Activated CD8-positive, alpha-beta memory T cell treated with anti-CD3 and anti-CD28 coated beads for 1 hour (primary cell): ENCODE measurements at places on chromosomes 4 and X.

DNA sequence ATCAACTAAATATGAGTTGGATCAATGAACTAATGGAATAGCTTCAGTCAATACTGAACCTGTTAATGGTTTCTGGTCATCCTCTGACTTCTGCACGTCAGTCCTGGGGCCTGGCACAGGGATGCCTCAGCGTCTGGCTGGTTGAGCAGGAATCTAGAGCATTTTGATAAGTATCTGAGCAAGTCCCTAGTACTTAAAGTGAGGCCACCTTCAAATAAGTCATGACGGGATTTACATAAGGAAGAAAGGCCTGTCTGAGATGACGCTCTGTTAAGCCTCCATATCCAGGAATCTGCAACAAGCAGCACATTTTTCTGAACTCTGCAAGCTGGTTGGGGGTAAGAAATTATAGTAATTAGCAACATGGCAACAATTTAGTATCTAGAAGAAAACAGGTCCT, 83.2 kb upstream of the TBC1D9 start:
- no peak for DNase-seq

GRCh38 chr4:98630737-98631454, 27.5 kb downstream of the TSPAN5 start:
- no peak for DNase-seq

- DNase-seq, result no peak
These were observed 14.2 kb downstream of the FTHL17 start for GRCh38 chrX:31057691-31058090.

- no peak for DNase-seq
These were observed 194.7 kb downstream of the RAB28 start for GRCh38 chr4:13289391-13289790.

DNA sequence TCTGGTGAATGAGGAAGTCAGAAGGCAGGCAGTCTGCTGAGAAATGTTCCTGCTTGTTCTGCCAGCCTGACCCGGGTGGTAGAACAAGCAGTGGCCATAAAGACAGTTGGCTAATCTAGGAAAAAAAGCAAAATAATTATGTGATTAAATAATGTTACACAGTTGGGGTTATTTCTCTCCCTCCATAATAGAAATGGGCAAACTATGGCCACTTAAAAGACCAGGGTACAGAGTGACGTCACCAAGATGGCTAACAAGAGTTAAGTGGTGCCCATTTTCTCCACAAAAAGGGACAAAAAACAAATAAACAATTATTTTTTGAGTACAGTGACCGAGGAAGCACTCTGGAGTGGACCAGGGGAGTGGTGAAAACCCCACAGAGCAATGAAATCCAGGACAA, 16.1 kb upstream of the SPANXD start:
- no peak for DNase-seq

DNA sequence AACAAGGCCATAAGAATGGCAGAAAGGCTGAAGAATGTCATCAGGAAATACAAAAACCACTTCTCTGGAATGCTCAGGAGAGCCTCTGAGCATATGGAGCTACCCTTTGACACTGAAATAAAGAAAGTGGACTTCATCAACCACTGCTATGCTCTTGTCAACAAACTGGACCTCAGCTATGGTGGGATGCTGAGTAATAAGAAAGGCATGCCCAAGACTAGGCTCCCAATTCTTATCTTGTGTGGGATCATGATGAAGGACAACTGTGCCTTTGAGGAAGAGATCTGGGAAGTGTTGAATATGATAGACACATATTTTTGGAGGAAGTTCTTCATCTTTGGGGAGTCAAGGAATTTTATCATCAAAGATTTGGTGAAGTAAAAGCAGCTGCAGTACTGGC, 86.9 kb upstream of the MAGEB16 start:
- no peak for DNase-seq

GRCh38 chrX:7552760-7553159, 290.2 kb upstream of the VCX start:
- no peak for DNase-seq

- no peak for DNase-seq
These were observed 119.9 kb downstream of the ANK2 start for GRCh38 chr4:113169368-113169767.

DNA sequence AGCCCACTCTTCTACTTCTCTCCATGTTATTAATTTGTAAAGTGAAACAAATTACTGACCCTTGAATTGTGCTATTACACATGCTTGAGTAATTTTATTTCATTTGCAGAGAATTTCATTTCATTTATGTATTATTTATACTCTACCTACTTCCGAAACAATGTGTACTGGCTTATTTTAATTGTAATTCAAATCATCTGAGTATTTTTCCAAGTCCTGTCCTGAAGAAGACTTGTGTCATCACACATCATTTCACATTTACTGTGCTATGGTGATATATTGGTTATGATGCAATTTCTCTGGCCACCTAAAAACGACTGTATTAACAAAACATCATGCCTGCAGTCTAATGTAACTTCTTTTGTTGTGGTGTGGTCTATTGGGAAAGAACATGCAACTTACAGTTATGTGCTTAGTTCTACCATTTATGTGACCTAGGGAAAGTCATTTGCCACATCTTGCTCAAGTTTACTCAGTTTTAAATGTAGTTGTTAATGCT, 384.5 kb downstream of the RPA4 start:
- no peak for DNase-seq

- DNase-seq, result no peak
These were observed 42.7 kb downstream of the DCAF12L1 start for GRCh38 chrX:126509923-126510322.

- DNase-seq, result no peak
These were observed 56.7 kb downstream of the PRPS1 start for GRCh38 chrX:107684956-107685385.

GRCh38 chr4:88963817-88964216, 93.2 kb downstream of the FAM13A start:
- no peak for DNase-seq

- no peak for DNase-seq
These were observed 16.2 kb downstream of the SHOX start for GRCh38 chrX:646796-647195.

DNA sequence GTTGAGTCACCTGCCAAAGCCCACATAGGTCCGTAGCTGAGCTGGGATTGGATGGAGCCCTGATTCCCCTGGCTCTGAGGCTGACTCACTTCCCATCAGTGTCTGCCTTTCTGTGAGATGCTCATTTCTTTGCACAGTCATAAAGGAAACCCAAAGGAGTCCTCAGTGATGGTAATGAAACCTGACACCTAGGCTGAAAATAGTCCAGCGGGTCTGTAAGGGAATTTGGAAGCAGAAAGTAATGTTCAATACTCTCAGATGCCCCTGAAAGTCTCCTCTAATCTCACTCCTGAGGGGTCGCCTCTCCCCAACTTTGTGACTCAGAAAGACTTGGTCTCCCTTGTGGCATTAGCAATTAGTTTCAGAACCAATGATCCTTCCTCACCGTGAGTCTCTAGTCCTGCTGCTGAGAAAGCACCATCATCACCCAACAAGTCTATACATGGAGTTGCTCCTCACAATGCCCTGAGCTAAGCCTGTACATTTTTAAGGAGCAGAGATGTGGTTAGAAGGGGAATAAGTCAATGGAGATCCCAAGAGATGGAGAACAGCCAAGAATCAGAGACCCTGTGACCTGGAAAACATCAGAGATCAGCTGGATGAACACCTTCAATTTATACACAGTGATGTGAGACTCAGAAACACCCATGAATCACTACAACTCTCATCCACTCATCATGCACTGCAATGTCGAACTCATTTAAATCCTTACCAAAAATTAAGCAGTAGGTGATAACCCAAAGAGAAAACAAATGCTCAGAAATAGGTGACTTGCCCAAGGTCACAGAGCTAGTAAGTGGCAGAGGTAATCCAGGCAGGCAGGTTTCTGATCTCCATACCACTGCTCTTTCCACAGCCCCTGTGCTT, 219.0 kb upstream of the CPEB2 start:
- DNase-seq, result no peak

DNA sequence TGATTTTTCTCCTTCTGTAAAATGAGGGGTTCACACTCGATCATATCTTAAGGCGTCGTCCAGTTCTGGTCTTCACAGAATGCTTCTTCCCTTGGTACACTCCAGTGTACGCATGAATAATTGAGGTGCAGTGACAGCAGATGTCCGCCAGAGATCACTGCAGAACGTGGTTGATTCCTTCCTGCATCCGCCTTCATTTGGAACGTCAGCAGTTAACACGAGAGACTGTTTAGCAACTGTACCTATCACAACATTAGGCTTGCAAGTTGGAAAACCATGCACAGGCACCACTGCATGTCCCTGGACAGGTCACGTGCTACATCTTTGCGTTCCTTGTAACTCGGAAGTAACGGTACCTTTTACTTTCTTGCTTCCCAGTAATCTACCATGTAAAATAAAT, 66.0 kb upstream of the GEMIN8 start:
- no peak for DNase-seq

DNA sequence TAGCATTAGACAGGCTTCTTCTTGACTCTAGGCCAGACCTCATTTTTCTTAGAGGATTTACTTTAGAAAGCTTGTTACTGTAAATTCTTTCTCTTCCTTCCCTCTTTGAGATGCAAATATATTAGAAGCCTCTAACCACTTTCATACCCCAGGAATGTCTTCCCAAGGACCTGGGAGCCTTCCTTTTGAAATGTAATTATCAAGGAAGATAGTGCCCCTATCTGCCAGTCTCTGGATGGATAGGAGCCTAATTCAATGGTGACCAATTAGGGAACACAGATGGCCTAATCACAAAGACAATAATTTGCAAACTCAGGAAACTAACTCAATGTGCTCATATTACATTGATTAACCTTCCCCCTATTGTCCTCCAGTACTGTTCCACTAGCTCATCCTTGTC, 145.6 kb upstream of the DCAF8L1 start:
- DNase-seq, result no peak

- DNase-seq, result no peak
These were observed 12.5 kb upstream of the BRS3 start for GRCh38 chrX:136475236-136475635.

DNA sequence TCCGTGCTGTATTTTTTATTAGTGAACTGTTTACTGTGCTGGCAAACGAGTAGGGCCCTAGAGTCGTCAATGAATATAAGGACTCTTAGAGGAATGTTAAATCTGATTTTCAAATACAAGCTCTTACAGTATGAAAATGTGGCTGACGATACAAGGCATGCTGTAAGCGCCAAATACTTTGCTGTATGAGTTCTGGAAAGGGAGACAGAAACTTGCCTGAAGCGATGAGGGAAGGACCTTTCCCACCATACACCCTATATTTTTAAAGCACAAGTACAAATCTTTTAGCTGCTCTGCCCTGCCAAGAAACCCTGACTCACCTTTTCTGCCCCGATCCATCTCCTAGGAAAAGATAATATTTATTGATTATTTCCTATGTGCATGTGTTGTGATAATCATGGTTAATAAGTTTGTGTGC, 15.7 kb upstream of the RUFY3 start:
- no peak for DNase-seq

DNA sequence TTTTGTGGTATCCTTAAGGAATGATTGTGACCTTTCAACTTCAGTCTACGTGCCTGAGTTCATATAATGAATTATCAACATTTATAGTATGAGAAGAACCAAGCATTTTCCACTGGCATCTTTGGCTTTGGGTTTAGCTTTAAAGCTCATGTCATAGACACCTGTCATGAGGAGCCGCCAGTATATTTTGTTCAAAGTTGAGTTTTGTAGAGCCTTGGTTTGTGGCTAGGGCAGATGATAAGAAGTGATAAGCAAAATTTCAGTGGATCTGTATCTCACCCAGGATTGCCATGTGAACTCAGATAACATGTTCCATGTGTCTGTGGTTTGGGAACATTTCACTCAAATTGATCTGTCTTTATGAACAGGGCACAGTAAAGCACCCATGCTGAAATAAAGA, 873.2 kb downstream of the STPG2 start:
- no peak for DNase-seq

DNA sequence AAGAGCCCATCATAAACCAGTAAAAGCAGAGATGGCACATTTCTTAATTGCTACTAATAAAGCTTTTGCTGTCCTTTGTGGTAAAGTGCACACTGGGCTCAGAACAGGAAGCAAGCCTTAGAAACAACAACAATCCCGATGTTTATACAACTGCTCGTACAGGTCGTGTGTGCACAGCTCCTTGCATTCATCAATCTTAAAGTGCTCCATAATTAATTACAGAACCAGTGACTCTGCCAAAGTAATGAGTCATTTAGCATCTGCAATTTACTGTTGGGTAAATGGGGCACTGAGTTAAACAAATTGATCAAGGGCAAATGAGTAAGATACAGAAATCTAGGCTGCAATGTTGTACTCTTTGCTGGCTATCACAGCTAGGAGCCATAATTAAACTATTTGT, 61.3 kb upstream of the TXK start:
- DNase-seq, result no peak

DNA sequence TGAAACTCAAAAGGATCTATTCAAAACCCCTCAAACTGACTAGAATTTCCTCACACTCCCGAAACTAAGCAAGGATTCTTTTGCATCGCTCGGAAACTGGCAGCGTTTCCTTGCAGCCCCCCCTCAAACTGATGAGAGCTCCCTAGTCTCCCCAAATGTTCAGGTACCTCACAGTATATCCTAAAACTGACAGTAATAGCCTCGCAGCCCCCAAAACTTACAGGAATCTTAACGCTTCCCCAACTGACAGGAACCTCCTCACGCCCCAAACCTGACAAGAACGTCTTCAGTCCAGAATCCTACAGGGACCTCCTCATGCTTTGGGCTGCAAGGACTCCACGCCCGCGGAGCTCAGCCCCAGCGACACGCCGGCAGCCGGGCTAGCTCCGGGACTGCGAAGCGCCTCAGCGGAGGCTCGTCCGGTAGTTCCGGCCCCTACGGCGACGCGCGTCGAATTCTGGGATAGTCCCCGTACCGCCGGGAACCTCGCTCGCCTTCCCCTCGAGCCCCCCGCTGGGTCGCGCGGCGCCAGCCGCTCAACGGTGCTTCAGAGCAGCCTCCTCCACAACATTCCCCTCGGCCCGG, 640 bp downstream of the PHF8 start:
- no peak for DNase-seq

GRCh38 chr4:38489924-38490639, 173.9 kb upstream of the KLF3 start:
- DNase-seq, result no peak

DNA sequence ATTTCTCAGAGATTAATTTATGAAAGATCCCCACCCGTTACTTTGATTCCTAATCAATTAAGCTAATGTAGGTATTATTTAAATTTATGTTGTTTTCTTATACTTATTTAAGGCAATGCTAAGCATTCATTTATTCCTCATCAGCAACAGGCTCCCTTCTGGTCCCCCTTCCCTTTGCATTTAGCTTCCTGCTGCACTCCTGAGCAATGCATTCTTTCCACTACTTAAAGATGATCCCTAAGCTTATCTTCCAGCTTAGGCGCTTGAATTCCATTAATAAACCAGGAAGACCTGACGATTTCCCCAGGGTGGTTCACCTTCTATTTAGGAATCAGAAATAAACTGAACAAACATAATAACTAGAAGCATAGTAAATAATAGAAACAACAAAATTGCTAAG, 1003.1 kb downstream of the FSTL5 start:
- no peak for DNase-seq

DNA sequence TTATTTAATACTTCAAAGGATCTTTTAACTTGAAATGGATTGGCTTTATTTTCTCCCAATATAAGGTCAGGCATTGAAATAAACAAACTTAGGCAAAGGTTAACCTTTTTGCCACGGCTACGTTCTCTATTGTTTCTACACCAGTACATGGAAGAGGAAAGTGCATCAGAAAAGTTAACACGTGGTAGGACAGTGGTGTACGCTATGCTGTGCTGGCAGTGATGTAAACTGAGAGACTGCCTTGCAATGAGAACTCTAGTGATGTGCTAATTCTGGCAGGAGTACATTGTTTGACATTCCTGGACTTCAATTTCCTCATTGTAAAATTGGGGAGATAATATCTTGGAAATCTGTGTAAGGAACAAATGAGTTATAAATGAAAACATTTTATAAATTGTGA, 208.2 kb downstream of the TMA16 start:
- no peak for DNase-seq
